ENCODE measurements at places on chromosomes 3 and 15.

GRCh38 chr15:91261345-91261744, 161.3 kb downstream of the SV2B start:
- DNase-seq = no peak

GRCh38 chr15:69857686-69858391, 239.9 kb downstream of the TLE3 start:
- no peak for DNase-seq

DNA sequence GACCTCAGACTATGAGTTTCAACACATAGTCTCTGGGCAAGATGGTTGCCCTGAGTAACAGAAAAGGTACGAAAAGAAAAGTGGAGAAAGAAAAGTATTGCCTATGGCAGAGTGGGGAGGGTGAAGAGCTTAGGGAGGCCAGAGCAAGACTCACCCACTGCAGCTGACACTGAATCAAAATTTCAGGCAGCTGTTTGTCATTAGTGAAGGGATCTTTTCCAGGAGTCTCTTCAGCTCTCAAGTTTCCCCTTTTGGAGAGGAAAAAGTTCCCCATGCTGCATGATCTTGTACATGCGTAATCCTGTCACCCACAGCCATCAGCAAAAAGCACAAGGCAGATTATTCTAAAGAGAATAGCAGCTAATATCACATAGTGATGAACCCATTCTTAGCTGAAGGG, 616.9 kb upstream of the GBE1 start:
- no peak for DNase-seq

- no peak for DNase-seq
Observed at GRCh38 chr3:178003756-178004155, 532.5 kb upstream of the KCNMB2 start.

DNA sequence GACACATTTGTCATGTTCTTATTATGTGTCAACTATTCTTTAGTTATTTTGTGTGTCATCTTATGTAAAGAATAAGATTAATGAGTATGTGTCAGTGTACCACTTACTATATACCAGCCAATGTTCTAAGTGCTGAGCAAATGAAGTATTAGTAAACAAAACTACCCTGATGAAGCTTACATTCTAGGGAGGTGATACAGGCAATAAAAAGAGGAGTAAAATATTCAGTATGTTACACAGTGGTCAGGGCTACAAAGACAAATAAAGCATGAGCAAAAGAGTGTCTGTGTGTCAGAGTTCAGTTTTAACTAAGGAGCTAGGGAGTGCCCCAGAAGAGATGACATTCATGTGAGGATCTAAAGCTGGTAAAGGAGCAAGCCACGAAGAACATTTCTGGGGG, 79.1 kb downstream of the TRPC1 start:
- no peak for DNase-seq

- no peak for DNase-seq
Observed at GRCh38 chr3:138137861-138138260, 5.7 kb upstream of the A4GNT start.

Data from neural progenitor cell (in vitro differentiated cells).